ENCODE measurements at places on chromosomes 11 and 22.

DNA sequence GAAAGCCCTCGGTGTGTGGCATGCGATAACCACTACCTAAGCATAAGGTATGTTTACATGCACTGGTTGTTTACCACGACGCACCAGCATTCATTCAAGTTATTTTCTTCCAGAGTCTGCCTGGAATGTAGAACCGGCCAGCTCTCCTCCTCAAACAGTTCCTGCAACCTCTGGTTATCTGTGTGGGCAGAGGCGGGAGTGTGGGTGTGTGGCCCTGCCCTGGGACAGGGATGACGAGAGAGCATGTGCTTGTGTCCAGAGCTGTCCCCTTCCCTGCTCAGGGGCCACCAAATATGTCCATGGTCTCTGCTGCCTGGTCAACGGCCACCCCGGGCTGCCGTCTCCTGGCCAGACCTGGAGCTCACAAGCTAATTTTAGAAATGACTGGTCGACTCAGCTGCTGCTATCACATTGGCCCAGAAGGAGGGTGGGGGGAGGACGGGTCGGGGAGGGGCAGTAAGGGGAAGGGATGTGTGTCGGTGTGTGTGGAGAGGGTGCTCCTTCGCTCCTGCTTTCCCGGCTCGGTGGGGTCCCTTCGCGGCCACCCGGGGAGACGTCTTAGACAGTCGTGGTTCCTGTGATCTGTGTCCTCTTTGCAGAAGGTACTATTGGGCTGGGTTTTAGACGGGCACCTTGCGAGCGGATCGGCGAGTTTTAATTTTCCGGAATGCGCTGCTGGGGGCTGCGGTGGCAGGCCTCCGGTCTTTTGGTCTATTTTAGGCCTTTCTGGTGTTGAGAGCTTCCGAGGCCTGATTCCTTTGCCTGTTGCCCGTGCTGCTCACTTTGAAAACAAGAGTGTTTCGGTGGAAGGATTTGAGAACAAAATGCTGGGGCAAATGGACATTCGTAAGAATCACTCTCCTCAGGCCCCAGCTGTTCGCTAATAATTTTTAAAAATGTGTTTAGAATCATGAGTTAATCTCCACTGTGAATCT lies at the start of gene MYO18B:
Gene MYO18B, plus strand, starts transcription at position 497 of the 935 bp plus-strand sequence. CDS start 18,905 bp downstream, outside the sequence.
- DNase-seq, result no peak

- no peak for DNase-seq
Observed at GRCh38 chr22:24068717-24069297, 57.7 kb downstream of the CABIN1 start.

GRCh38 chr11:76471382-76471781 lies 26.6 kb downstream of the EMSY start:
- DNase-seq, result no peak

DNA sequence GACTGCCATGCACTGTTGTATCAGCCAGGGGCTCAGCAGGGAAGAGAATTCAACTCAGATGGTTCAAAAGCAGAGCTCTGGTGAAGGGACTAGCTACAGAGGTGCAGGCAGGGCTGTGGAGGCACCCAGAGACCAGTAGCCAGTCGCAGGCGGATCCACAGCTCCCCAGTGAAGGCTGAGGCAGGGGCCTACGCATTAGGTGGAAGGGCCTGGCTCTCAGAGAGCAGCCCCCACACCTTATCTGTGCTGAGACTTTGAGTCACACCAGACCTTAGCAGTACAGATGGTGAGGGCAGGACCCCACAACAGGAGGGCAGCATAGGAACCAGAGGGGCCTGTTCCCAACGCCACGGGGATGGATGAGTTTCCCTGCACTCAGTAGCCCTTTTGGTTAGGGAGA lies 189.6 kb downstream of the DSCAML1 start:
- no peak for DNase-seq

DNA sequence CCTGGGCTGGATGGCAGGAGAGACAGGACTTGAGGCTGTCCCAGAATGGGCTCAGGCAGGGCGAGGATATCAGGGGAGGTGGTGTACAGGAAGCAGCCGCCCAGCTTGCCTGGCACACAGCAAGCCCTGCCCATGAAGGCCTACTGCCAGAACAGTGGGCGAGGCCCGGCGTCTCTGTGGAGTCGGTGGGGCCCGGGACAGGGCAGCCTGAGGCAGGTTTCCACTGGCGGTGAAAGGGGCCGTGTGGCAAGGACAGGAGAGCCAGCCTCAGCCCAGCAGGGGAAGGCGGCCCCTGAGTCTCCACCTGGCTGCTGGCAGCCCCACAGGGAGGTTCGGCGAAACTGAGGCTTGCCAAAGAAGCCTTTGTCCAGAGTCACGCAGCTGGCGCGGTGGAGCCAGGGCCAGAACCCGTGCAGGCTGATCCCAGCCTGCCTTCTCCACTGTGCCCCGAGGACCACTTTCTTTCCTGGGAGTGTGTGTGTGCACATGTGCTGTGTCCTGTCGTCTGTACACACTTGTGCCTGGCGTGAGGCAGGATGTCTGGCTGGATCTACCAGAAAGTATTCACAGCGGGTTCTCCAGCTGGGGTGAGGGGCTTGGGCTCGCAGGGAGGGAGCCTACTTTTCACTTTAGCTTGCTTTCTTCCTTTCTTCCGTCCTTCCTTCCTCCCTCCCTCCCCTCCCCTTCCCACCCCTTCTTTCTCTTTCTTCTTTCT lies 1.2 kb downstream of the TSPO start:
- no peak for DNase-seq

GRCh38 chr11:66568124-66568916 lies at the start of gene CTSF:
TSS of gene CTSF (minus strand) at chr11:66568606. CDS start at chr11:66568486, 120 bp downstream.
- peak; percentile 51 for DNase-seq

DNA sequence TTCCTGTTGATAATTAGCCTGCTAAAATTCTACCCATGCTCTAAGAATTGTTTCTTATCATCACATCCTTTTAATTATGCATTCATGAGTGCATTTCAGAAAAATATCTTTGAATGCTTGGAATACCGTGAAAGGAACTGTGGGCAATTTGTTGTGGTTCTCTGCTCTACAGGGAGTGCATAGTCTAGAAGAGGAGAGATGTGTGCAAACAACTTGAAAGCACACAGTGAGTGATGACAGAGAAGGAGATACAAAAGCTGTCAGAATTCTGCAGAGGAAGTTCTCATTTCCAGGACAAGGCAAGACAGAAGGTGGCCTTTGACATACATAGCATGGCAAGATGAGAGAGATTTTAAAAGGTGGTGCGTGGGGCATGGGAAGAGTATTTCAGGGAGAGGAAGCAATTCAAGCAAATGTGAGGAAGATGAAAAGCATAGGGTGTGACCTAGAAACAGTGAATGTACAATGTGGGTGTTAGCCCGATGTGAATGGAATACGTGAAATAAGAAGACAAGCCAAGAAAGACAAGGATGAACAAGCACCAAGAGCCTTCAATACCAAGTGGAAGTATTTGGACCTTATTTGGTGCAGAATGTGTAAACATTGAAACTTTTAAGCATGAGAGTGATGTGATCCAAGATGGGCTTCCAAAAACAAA lies 5.0 kb downstream of the MMP8 start:
- no peak for DNase-seq

GRCh38 chr11:24513479-24514218 lies 16.8 kb downstream of the LUZP2 start:
- DNase-seq, result no peak

DNA sequence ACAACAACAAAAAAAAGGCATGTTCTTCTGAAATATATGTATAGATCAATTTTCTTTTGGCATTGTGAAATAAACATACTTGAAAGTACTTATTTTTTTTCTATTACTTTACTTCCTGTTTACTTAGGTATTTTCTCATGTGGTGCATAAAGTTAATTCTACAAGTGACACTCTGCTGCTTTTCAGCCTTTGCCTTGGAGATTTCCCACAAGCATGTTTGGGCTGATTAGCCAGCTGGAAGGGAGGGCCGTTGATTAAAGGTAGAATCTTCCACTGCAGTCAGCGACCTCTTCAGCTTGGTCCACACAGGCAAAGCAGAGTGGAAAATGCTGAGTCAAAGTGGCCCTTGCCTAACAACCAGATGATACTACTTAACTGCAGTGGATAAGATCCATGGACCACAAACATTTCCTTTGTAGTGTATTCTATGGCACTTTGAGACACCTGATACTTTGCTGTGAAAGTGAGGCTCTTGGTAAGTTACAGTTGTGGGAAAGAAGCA lies 176.0 kb downstream of the ARHGAP42 start:
- no peak for DNase-seq

GRCh38 chr11:120586728-120587127 lies 75.2 kb downstream of the GRIK4 start:
- no peak for DNase-seq

DNA sequence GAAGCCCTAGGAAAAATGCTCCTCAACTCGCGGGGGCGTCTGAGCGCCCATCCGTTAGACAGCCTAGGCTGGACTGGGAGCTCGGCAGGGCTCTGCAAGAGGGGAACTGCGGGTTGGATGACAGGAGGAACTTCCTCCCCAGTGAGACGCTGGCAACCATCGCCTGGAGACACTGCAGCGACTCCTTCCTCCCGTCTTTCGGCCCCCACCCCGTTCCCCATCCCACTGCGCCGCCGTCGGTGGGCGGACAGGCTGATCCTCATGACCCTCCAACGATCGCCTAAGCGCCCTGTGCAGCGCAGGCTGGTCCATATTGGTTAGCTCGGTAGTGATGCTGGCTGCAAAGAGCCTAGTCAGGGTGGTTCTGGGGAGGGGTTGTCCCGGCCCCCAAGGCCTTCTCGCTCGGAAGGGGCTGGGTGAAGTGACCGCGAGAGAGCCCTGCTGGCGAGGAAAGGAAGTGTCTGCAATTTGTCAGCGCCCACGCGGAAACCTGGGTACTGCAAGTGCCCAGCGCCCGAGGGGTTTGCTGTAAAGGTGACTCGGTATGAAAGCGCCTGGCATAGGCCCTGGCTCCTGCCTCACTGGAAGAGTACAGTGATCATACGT lies 638 bp downstream of the NRGN start:
- DNase-seq, result no peak

DNA sequence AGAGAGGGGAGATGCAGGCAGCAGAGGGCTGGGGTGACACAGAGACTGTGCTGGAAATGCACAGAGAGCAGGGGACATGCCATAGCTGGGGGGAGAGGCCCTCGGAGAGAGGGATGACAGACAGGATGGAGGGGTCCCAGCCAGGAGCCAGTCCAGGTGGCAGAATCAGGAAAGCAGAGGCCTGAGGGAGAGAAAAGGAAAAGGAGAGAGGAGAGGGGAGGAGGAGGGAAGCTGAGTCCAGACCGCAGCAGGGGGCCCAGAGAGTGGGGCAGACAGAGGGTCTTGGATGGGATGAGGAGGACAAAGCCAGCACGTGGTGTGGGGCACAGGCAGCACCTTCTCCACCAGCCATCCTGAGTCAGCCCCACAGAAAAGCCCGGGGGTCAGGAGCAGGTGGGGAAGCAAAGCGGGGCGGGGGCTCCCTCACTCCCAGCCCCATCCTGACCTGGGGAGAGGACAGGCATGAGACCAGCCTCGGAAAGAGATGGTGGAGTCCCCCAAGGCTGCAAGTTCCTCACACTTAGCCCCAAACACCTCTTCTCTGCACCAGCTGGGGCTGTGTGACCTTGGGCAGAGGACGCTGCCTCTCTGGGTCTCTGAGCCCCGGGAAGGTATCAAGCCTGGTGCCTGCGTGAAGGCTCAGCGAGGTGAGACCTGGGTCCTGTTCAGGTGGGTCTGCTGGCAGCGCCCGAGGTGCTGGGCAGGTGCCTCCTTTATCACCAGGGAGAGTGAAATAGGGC lies 48.0 kb downstream of the IGLL1 start:
- no peak for DNase-seq

GRCh38 chr11:81255895-81256294 lies 1477.8 kb downstream of the FAM181B start:
- no peak for DNase-seq

- no peak for DNase-seq
Observed at GRCh38 chr11:16167706-16168487, 188.4 kb downstream of the SOX6 start.

- no peak for DNase-seq
Observed at GRCh38 chr11:116853461-116854073, 16.1 kb upstream of the APOA1 start.

DNA sequence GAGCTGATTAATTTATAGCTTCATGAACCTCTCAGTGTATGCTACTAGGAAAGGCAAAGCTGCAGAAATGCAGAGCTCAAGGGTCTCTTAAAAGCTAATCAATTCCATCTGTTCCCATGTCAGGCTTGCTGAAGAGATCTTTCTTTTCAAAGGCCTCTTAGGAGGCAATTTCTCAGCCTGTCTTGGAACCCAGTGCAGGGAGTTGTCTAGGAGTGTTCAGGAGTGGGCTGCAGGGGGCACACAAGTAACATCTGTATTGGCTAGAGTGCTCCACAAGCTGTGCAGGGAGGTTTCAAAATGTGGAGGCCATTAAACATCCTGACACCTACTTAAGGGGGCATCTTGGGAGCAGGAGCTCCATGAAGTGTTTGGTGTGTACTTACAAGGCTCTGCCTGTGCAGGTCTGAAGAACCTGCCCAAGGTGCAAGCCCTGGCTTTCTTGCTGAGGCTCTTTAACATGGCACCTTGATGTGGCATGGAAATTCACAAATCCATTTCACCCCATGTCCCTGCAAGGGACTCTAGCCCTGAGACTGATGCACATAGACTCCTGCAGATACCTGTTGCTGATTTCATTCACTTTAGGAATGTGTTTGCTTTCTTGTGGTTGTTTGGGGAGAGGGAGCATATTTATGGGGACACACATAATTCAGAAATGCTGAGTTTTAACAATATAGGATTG lies 134.7 kb downstream of the ME3 start:
- DNase-seq, result no peak

DNA sequence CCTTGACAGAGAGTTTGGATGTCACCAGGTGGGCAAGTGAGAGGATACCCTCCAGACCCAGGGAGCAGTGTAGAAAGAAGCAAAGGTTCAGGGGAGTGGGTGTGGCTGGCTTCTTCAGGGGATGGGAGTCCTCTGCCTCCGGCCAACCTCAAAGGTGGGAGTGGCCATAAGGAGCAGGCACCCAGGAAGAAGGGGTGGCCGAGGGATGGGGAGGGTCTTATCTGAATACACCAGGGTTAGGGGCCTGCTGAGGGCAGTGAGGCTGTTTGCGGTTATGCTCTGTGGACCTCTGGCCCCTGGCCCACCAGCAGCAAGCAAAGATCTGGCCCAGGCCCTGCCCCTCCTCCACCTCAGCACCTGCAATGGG lies 6.2 kb downstream of the NFAM1 start:
- no peak for DNase-seq

DNA sequence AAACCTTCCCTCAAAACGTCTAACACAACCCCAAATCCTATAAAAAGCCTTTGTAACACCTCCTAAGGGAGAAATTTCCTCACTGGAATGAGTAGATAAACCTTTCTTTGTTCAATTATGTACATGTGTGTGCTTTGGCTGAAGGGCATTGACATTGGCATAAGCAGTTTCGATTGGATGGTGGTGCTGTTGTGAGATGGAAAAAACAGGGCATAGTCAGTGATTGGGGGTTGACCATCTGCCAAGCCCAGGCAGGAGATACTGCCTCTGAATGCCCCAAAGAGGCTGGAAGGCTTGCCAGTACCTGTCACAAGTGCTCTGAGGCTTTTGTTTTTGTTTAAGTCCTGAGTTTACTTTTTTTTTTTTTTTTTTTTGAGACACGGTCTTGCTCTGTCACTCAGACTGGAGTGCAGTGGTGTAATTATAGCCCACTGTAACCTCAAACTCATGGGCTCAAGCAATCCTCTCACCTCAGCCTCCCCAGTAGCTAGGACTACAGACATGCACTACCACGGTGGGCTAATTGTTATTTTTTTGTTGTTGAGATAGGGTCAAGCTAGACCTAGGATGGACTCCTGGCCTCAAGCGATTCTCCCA lies 1.2 kb upstream of the CCDC117 start:
- no peak for DNase-seq

Data from stimulated activated CD8-positive, alpha-beta memory T cell treated with anti-CD3 and anti-CD28 coated beads, Interleukin-7, amount 100 ng/mL, for 1 hour (primary cell).